ENCODE measurements at places on chromosomes 3 and 15.

- no peak for DNase-seq
These were observed 51.8 kb upstream of the DGKG start for GRCh38 chr3:186413615-186414415.

DNA sequence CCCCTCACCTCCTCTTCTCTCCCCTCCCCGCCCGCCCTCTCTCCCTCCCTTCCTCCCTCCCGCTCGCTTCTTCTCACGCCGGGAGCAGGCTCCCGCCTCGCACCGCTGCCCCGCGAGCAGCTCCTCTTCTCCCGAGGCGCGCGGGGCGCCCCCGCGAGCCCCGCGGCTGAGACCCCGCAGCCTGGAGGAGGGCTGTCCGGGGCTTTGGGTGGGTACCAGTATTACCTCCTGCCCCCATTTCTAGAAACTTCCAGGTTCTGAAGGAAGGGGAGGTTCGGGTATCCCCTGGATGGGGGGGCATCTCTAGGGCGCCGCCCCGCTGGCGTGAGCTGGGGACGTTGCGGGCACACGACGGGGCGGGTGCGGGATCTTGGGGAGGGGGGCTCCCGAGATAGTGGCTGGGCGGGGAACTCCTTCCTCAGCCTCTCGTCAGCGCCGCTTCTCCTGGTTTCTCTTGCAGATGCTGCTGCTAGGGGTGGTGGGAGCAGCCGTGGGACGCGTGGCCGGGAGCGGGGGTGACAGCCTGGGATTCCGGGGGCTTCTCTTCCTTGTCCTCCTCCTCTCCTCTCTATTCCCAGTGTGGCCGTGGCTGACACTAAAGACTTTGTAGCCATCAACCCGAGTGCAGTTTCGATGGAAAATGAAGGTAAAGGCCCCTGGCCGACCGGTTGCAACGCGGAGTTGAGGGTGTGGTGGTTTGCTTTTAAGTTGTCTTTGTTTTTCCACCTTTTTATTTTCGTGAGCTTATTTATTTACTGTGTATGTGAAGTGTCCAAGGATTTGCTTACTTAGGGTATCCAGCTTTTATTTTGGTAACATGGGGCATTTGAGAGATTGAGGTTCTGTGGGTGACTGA, 474 bp downstream of the ATP2C1 start:
- DNase-seq = no peak

DNA sequence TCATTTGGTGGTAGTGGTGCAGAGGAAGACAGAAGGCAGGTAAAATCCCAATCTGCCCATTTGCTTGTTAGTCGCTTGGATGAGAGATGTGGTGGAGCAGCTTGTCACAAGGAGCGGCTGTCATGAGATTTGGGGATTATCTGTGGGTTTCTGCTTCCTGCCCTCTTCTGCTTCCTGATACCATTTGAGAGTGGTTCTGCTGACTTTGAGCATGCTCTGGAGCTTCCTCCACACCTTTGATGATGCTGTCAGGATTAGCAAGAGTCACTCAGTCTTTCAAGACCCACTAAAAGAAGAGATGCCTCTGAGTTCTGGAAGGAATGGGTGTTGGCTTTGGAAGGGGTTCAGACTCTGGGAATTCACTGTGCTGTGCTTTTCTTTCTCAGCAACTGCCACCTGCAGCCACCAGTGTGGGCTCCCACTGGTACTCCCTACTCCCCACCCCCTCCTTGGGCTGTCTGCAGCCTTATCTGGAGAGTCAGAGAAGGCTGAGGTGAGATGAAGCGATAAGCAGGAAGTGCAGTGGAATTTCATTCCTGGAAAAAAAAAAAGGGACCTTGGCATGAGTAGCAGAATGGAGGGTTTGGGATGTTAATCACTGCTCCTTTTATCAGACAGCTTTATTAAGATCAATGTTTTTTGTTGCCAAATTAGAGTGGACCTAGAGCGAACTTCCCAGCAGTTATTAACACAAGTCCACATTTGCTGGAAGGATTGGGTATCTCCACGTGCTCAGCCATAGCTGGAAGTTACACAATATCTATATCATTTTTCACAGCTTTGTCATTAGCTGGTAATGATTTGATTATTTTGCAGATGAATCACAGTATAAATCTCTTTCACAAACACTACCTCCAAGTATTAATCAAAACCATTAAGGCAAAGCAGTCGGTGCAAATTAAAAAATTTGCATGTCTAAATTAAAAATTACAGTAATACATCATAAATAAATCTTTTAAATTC, 233.0 kb upstream of the SATB1 start:
- DNase-seq = no peak

DNA sequence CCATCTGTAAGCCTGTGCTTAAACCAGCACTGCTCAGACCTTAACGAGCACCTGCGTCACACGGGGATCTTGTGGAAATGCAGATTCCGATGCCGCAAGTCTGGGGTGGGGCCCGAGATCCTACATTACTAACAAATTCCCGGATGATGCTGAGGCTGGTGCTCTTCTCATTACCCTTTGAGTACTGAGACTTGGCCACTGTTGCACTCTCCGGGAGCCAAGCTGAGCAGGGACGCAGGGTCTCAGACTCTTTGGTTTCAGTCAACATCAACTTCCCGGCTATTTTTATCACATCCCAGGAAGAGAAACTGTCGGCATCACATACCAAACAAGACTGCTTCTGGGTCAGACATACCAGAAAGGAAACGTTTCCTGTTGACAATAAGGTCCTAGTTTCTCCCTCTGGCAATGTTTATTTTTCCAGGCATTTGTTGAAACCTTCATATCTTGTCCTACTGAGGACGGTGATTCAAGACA, 276.6 kb downstream of the SHQ1 start:
- DNase-seq = no peak

Data from AG09309 (cell line).